Stimulated activated CD4-positive, alpha-beta T cell treated with anti-CD3 and anti-CD28 coated beads, Interleukin-2, amount 100 ng/mL, for 4 hours (primary cell): ENCODE measurements at places on chromosomes 7 and 10.
A peak's percentile ranks its signal among the peaks of the same experiment; 100 is the strongest.

GRCh38 chr10:120456626-120457430 is at the start of gene PLPP4:
TSS of gene PLPP4 (plus strand) at chr10:120457227. CDS start at chr10:120457306, 79 bp downstream.
- DNase-seq, result no peak

- DNase-seq, result no peak
Observed at GRCh38 chr10:118310822-118311221, 31.3 kb downstream of the FAM204A start.

DNA sequence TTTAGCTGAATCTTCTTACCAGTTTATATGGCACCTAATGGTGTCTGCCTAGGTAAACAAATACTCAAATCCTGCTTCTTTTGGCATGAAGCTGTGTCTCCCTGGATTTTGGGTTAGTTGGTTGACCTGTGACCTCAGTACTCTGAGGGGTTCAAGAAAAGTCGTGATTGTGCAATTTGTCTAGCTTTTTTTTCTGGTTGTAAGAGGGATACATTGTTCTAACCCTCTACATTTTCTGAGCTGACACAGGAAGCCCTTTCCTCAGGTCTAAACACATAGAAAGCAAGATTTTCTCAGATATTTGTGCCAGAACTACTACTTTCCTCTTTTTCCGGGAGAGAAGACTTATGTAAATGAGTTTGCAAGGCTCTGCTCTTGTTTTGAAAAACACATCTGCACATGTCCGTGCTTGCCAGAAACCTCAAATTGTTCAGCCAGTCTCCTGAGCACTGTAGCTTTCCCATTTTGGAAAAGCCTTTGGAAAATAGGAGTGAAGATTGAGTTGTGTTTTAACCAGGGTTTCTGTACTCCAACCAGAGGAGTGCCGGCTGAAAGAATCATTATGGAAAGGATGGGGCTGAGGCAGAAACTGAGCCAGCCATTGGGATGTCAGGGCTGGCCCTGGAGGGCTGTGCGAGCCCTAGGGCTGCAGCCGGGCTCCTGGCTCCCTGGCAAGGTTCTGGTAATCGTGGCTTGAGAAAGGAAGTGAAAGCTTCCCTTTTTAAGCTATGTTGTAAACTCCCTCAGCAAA is 31.3 kb upstream of the CXCL12 start:
- DNase-seq, result no peak

GRCh38 chr7:129010075-129010474 is 44.8 kb downstream of the TNPO3 start:
- no peak for DNase-seq

DNA sequence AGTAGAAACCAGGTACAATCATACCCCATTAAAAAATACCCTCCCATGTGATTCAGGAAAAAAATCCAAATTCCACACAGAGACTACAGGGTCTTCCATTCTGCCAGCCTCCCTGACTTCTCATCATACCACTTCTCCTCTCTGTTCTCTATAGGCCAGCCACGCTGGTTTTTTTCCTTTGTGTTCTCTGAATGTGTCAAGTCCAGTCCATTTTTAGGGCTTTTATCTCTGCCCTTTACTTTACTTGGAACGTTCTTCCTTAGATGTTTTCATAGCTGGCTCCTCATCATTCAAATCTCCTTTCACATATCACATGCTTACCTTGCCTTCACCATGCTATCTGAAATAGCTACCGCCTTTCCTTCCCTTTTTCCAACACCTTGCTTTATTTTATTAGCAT is 597.6 kb downstream of the PHTF2 start:
- no peak for DNase-seq

- no peak for DNase-seq
Observed at GRCh38 chr7:141484907-141485306, 66.3 kb upstream of the AGK start.

DNA sequence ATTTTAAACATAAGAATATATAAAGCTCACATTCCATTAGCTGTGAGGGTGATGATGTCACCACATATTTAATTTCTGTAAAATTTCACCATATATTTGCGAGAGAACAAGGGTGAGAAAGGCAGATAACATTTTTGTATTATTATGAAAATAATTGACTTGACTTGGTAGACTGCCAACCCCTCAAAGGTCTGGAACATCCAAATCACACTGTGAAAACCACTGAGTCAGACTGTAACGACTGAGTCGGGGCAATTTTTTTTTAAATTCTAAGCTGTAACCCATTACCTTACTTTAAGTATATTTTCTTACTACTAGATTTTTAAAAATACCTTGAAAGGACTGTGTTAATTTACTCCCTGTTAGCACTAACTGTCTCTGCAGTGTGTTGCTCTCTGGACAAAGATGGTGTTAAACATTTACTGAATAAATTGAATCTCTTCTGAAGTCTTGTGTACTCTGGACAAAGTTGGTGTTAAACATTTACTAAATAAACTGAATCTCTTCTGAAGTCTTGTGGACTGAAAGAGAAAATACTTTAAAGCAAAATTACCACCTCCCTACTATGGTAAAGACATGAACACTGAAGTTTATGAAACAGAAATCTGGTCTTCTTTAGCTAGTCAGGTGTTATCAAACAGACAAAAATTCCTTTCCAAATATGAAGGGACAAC is 14.1 kb downstream of the PDZD8 start:
- DNase-seq, result no peak

DNA sequence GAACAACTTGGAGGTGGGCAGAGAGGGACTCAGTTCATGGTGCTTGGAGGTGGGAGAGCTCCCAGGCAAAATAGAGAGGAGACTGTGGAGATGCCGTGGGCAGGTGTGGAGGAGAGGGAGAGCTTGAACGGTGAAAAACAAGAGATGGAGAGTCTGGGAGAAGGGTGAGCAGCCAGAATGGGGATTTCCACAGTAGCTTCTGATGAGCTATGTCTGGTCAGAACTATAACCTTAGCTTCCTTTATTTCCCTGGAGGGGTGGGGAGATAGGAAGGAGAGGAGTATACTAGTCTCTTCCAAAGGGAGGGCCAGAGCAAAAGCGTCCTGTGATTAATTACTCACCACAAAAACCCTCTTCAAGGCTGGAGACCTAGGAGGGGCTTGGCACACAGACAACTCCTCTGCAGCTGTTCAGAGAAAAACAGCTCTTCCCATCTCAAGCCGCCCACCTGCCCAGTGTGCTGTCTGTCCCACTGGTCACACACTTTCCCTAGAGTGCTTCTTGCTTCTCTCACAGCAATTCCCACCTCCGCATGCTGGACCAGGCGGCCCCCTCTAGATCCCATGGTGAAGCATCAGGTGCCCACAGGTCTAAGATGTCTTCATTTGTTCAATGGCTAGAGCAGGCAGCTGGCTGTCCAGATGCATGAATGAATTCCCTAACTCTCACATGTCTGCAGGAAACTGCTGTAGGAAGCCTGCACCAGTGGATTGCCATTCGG is 41.9 kb downstream of the TAS2R41 start:
- DNase-seq, result no peak

DNA sequence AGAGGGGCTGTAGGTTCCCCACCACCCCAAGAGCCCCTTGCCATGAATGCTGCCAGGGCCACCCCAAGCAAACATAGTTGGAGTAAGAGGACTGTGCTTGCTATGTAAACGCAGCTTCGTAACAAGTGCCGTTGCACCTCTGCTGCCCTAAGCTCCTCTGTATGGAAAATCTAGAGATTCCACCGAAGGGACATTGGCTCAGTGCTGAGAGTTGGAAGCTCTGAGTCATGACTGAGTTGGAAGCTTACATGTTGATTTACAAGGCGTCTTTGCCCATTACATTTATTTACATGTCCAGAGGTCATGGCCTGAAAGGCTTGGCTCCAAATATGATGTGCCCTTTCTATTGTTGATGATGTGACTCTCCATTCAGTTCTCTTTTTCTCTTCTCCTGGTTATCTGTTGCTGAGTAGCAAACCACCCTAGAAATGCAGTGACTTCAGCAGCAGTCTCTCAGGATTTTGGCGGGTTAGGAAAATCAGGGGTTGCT is 233.1 kb upstream of the TCF7L2 start:
- DNase-seq, result no peak

- no peak for DNase-seq
Observed at GRCh38 chr7:138387755-138388475, 72.1 kb upstream of the TRIM24 start.

DNA sequence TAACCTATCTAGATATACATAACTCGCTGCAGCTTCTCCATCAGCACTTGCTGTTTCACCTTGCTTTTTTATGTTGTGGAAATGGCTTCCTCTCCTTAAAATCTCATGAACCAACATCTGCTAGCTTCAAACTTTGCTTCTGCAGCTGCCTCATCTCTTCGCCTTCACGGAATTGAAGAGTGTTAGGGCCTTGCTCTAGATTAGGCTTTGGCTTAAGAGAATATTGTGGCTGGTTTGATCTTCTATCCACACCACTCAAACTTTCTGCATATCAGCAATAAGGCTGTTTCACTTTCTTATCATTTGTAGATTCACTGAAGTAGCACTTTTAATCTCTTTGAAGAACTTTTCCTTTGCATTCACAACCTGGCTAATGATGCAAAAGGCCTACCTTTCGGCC is 49.2 kb upstream of the AGR3 start:
- no peak for DNase-seq

- DNase-seq, result no peak
Observed at GRCh38 chr7:107387573-107388219, 82.2 kb upstream of the GPR22 start.

DNA sequence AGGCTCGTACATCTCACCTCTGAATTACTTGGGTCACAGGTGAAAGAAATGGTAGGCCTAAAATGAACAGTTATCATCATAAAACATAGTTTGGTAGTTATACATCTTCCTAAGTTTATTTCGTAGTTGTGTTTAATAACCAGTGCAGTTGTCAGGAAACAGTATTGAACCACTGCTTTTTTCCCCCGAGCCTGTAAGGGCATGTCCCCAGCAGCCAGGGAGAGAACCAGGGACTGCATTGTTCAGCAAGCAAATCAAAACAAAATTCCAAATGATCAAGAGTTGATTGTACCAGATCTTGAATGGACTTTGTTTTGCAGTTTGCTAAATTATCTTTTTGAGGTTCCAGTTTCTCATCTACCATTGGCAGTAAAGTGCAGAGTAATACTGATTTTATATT is 2.4 kb downstream of the EIF4H start:
- DNase-seq, result no peak

GRCh38 chr10:121027371-121027770 is 176.2 kb downstream of the WDR11 start:
- DNase-seq, result no peak

DNA sequence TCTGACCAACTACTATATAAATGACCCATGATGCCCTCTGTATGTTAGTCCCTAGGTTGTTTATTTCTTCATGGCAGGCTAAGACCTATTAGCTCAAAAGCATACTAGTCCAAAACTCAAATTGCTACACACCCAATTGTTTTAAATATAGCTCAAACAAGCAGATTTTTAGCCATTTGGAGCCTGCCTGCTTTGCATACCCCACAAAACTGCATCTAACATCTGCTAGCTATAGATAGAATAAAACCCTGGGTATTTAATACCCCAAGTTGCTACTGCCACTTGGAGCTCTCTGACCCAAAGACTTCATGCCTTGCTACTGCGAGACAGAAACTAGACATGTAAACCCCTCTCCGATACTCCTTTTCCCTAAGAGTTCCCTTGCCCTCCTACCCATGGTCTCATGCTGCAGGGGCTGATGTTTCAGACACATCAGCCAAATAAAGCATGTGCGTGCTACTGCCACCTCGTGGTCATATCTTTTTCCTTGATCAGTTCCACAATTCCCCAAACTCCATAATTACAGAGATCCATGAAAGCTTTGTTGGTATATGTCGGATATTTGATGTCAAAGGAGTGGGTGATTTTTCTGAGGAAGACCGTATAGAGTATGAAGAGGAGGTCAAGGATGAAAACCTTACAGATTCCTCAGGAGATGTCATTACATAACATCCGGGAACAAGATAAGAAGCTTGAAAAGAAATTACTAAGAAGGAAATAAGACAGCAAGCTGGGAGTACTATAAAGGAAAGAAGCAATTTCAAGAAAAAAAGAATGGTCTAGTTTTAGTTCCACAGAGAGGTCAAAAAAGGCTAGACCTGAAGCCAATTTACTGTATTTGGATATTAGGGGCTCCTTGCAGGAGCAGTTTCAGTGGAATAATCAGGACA is 386.6 kb downstream of the SH2D4B start:
- peak; percentile 0 for DNase-seq

GRCh38 chr7:69599955-69600709 is 1.9 kb downstream of the AUTS2 start:
- no peak for DNase-seq

DNA sequence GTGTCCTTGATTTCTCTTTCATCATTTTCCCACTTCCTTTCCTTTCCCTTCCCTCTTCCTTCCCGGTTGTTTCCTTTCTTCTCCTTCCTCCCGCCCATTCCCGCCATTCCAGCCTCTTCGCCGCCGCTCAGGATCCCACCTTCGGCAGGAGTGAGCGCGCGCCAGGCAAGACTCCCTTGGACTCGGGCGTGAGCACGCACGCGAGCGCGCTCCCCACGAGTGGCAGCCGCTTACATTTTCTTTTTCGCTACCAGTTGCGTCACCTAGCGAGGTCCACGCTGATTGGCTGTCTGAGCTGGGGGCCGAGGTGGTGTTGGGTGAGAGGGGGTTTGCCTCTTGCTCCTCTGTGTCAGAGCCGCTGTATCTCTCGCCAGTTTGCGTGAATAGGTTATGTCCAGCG is 11.8 kb downstream of the ZAN start:
- DNase-seq, result no peak

- no peak for DNase-seq
Observed at GRCh38 chr10:80526742-80527141, 11.0 kb upstream of the SH2D4B start.

DNA sequence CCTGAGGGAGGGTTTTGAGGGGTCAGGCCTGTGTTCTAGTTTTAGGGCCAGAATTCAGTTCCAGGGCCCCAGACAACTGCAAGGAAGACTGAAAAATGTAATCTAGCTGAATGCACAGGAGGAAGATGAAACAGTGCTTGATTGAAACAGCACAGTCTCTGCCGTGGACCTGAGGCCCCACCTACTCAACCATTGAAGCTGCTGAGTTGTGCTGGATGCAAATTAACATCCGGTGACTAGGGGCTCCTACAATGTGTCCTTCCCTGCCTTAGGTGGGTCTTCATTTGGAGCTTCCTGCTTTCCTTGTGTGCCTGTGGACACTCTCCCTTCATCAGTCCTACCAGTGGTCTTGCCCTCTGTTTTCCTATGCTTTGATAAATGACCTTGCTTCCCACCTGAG is 5.7 kb downstream of the GLRX3 start:
- DNase-seq, result no peak

- DNase-seq, result no peak
Observed at GRCh38 chr7:130294314-130294713, 1.4 kb downstream of the CPA4 start.

GRCh38 chr10:76632767-76633051 is 1004.9 kb downstream of the KCNMA1 start:
- DNase-seq, result no peak
